ENCODE measurements at places on chromosomes 7 and 10. TPM values are rescaled to one million over a fixed set of nuclear protein-coding genes. Genes with fewer than 3 reads are reported as not detected.

GRCh38 chr10:49135575-49136313 lies 1.9 kb upstream of the FAM170B start:
- no peak for DNase-seq

- DNase-seq = no peak
Measured at GRCh38 chr10:108167766-108168165, 1003.3 kb upstream of the SORCS1 start.

Gene JAKMIP3
- total RNA-seq = under 0.01 TPM

DNA sequence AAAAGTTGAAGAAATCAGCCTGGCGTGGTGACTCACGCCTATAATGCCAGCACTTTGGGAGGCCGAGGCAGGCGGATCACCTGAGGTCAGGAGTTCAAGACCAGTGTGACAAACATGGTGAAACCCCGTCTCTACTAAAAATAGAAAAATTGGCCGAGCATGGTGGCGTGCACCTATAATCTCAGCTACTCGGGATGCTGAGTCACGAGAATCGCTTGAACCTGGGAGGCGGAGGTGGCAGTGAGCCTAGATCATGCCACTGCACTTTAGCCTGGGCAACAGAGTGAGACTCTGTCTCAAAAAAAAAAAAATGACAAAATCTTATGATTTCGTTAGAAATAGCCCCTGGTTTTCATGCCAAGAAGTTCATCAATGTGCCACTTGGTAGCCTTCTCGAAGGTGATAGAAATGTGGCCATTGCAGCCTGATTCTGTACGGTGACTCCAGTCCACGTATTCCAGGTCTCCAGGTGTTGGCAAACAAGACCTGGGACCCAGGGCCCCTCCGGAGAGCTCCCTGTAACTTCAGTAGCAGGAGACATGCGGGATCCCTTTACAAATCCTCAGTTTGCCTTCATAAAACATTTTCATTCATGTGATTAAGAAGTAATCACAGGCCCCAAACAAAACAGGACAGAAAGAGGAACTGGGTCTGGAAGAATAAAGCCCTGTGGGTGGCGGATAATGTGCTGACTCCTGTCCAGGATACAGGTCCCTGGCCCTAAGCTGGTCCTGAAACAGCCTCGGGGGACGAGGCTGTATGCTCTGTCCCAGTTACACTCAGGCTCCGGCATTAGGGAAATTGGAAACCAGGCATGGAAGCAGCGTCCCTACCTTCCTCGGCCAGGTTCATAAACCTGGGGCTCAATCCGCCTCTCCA lies 207.3 kb upstream of the SH2B2 start:
- DNase-seq = no peak

- no peak for DNase-seq
Measured at GRCh38 chr7:46626261-46626660, 705.2 kb upstream of the IGFBP3 start.

Gene SYT15
- 0.27 TPM for total RNA-seq

DNA sequence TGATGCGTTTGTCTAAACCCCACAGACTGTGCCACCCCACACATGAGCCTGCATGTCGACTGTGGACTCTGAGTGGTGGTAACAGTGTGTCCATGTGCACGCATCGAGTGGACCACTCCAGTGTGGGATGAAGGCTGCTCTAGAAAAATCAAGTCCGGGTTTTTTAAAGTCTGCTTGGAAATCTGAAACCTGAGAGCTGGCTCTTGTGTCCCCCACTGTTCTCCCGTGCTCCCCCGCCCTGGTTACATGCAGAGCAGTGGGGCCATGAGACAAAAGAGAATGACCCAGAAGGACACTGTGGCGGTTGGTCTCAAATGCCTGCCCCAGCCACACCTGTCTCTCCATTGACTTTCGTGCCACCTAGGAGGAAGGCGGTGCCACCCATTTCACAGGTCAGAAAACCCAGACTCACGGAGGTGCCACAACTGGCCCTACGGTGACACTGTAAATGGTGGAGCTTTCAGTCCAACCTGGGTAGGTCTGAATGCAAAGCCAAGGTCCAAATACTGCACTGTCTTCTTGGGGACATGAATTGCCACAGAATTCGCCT lies 27.3 kb upstream of the PWWP2B start:
- no peak for DNase-seq

Gene OR2A1
- 0.27 TPM for total RNA-seq

Gene PROSER2
- total RNA-seq = 16.2 TPM
